ENCODE measurements at places on chromosomes 1 and 21.

DNA sequence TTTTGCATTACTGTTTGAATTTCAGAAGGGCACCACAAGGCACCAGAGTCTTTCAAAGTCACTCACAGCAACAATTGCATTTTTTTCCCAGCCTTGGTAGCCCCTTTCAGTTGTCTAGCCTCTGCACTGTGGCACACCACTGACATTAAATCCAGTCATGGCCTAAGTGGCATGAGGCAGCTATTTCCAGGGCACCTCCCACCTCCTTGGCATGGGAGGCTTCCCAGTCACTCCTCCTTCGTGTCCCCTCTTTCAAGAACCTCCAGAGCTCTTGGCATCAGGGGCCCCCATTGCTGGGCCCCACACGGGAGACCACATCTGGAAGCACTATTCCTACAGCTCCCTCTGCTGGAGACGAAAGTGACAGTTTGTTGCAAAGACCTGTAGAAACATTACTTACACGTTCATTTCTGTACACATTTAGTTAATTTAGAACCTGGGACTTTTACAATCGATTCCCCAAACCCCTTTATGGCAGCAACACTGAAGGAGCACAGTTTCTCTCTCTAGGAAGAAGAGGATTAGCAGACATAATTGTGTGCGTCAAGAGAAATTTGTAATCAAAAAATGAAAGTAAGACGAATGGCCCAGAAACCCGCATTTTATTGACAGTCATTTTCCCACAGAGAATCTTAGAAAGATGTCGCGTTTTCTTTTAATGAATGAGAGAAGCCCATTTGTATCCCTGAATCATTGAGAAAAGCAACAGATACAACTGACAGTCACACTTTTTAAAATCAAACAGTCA, 5.7 kb upstream of the CHD5 start:
- DNase-seq = no peak

GRCh38 chr1:114340892-114341291, 170.1 kb downstream of the TRIM33 start:
- DNase-seq = no peak

DNA sequence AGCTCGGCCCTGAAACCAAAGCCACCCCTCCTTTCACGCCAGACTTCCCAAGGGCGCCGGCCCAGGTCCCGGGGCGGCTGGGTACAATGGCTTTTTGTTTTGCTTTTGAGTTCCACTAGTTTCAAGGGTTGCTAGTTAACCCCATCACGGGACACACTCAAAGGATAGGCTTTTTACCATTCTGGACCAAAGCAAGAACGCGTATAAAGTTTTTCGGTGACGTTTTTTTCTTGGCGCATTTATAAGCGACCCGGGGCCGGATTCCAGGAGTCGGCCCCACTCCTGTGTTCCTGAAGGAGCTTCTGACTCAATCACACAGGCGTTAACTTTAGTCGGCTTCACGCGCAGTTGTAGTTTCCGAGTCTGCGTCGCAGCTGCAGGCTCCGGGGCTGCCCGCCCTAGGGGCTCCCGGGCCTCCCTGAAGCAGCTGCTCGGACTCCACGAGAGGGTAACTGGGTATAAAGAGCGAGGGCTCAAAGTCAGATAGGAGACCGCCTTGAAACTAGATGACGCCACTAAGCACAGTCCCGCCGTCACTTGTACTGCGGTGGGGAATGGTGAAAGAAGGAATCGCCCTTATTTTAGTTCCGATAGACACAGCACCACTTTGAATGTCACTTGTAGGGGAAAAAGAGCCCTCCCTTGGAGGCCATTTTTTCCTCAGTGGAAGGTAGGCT, 707 bp upstream of the KLHL21 start:
- peak; percentile 75 for DNase-seq

DNA sequence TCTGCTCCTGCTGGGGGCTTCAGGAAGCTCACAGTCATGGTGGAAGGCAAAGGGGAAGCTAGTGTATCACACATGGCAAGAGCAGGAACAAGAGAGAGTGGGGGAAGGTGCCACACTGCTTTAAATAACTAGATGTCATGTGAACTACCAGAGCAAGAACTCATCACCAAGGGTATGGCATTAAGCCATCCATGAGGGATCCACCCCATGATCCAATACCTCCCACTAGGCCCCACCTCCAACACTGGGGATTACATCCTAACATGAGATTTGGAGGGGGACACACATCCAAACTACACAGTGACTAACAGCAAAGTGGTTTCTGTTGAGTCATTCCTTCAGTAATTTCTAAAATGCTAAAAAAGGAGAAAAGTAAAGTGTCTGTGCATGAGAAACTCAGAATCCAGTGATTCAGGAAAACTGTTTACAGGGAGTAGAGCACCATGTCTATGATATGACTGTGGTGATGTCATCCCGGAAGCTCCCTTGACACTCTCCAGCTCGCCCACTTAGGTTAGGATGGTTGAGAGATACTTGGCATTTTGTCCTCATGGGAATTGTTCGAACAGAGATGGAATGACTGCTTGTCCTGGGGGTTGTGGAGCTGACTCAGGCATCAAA, 50.3 kb downstream of the CHD1L start:
- DNase-seq = no peak

DNA sequence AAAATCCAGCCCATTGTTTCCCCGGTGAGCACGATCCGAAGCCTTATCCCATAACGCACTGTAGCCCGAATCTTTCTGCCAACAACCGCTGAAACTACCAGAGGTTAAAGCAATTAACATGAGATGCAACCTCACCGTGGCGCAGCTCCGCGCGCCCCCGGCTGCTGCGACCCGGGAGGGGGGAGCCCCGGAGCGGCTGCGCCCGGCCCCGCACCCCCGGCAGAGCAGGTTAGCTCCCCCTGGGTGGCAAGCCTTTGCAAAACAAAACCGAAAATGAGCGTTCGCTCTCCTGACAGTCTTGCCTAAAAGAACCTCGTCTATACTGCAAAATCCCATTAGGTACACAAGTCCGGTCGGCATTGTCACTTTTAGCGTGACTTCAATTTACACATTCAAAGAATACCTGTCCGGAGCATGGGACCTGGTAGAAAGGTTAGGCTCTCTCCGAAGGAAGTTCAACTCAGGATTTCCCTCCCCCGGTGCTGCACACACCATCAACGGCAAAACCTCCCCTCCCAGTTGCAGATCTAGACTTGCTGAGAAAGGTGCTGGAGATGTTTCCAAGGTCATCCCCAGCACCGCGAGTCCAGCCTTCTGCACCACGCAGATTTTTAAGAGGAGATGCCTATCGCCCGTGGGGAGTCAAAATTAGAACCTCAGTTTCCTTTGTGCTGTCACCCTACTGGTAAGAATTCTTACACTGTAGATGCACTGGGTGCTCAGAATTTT, 107.5 kb downstream of the ZNF281 start:
- DNase-seq = no peak

- peak; percentile 48 for DNase-seq
Observed at GRCh38 chr1:66300280-66300971, 233.5 kb upstream of the SGIP1 start.

DNA sequence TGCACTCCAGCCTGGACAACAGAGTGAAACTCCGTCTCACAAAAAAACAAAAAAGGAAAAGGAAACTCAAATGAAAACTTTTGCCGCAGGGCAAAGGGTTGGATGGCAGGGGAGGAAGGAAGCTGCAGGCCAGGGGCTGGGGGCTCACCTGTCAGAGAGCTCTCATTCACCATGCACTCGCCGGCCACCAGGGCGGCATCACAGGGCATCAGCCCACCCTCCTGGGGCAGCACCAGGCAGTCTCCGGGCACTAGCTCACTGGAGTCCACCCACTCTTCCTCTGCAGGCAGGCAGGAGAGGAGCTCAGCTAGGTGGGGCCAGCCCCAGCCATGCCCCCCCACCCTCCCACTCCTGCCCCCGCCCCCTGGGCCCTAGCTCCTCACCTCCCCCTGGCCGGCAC, 11.9 kb downstream of the ATP13A2 start:
- DNase-seq = no peak

Data from Right ventricle myocardium superior (tissue), 1 donor.